WERI-Rb-1 (cell line): ENCODE measurements at places on chromosomes 1 and 21.

GRCh38 chr1:83505148-83505547 is 493.8 kb downstream of the TTLL7 start:
- DNase-seq = no peak

DNA sequence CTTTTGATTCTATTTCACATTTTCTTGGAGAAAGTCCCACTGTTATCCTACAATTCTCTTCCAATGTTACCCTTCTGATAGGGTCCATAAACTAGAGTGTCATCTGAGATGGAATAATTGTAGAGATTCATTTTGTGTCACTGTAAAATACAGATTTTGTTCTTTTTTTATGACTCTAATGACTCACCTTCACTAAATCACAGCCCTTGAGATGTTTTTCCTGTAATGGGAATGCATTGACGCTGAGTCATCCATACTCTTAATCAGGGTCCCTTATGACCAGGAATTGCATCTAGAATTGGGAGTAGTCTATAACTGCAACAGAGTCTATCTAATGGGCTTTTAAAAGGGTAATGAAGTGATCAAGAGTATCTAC is 315.5 kb downstream of the TGFB2 start:
- no peak for DNase-seq

GRCh38 chr1:43311521-43311920 is 10.7 kb downstream of the TIE1 start:
- no peak for DNase-seq

DNA sequence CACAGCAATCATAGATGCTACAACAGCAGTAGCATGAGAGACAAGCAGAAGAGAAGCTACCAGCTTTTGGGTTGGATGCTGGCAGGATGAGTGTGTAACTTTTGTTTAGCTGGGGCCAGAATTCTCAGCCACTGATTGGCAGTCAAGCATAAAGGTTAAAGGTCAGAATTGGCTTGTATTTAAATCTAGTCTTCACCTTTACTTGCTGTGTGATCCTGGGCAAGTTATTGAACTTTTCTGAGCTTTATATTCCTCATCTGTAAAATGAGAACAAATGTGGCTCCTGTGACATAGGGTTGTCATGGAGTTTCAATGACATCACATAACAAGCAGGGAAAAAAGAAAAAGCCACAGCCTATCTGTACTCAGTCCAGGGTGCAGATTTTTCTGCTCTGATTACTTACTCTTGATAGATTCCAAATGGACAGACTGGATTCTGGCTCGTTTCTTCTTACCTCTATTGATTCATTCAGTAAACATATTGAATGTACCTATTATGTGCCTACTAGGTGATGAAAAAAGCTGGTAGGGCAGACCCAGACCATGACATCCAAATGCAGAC is 2.8 kb upstream of the AZIN2 start:
- DNase-seq = no peak

DNA sequence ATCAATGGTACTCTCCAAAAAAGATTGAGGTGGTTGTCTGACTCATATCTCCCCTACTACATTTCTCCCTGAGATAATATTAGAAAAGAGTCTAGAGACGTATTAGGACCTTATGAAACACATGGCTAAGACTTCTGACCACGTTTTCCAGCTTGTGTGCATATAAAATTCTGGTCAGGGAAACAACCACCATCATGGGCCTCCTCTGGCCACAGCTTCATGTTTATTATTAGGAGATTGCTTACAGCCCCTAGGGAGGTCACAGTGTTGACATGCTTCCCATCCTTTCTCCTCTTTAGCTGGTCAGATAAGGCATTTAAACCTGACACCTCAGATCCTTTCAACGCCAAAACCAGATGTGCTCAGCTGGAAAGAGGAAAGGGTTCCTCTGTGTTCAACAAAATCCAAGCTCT is 620.2 kb downstream of the PLPP3 start:
- no peak for DNase-seq

- DNase-seq = no peak
Observed at GRCh38 chr1:95257758-95258157, 23.7 kb downstream of the RWDD3 start.

GRCh38 chr1:21652937-21653743 is 16.0 kb downstream of the RAP1GAP start:
- DNase-seq = no peak

DNA sequence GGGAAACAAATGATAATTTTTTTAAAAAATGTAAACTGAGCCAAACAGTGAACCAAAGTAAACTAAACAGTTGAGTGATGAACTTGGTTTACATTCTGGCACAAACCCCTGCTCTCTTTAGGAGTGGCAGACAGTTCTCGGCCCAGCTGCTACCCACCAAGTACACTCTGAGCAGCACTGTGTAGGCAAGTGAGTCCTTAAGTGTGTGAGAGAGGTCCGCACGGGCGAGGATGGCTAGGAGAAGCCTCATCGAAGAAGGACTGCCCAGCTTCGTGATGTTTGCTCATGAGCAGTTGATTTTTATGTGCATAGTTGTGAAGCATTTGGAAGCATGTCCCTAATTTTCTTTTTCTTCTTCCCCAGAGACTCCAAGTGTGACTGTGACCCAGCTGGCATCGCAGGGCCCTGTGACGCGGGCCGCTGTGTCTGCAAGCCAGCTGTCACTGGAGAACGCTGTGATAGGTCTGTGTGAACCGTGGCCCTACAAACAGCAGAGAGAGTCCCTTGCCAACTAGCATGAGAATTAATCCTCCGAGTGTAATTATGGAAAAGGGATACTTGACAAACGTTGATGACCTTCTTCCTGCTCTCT is 32.1 kb downstream of the LAMC2 start:
- peak; percentile 10 for DNase-seq

DNA sequence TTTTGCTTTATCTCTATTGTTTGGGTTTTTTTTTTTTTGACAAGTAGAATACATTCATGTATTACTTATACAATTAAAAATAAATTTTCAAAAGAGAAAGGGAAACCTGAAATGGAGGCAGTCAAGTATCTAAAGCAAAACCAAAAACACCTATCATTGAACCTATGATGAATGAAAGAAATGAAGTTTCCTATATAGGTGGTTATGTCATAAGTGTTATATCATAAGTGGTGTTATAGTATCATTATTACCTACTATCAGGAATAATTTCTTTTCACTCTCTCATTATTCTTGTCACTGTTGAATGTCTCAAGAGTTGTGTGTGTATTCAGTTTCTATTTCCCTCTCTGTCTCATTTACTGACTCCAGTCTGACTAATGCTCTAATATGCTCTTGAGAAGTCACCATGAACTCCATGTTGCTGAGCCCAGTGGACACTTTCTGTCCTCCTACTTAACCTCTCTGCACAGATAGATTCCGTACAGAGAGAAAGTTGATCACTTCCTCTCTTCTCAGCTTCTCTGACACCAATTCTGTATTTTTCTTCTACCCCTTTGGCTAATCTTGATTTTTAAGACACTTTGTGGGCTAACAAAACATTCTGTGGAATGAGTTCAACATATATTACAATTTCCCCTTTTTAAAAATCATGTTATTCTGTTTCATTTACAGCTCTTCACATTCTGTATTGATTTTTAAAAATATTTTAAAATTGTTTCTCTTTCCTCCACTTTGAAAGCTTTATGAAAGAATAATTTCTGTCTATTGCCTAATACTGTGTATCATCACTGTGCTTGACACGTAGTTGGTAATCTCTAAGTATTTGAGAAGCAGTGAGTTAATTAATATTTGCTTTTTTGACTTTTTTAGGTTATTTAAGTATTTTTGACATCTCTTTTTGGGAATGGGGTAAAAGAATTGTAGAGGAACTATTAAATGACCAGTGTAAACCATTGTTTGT is 50.1 kb downstream of the RASAL2 start:
- DNase-seq = no peak

GRCh38 chr1:11813021-11813420 is 7.0 kb downstream of the CLCN6 start:
- DNase-seq = no peak

DNA sequence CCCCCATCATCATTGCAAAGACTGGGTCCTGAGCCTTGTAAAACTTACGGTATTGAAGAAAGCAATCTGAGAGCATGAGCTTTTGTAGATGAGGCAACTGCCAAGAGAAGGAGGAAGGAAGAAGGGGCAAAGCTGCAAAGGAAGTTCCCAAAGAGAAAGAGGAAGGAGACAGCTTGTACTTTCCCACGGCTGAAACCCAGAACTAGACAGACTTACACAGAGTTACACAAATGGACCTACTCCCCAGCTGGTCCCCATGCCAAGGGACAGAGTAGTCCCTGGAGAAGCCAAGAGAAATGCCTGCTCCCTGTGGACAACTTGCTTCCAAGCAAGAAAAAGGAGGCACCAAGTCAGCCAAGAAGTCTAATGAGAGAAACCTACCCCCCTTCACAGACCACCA is 22.6 kb downstream of the SLC5A9 start:
- no peak for DNase-seq

DNA sequence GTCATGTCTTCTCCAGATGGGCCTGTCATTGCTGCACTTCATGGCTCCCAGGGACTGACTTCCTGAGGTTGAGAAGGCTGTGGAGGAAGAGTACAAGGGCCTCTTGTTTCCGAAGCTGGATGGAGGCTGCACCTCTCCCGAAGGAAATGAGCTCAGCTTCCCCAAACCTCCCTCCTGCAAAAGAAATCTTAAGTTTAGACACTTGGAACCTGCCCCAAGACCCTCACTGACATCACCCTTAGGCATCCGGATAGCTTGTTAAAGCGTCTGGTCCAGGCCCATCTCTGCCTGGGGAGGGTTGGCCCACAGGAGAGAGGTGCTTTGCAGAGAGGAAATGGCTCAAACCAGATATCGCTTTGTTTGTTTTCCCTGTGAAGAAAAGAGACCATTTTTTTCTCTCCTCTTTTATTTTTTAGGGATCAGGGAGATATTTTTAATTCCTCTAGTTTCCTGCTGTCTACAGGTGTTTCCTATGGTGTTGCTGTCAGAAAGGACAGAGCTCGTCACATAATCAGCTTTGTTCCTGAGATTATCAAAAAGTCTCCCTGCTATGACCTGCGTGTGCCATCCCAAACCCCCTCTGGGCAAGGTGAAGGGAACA is 25.0 kb downstream of the RCSD1 start:
- DNase-seq = no peak

DNA sequence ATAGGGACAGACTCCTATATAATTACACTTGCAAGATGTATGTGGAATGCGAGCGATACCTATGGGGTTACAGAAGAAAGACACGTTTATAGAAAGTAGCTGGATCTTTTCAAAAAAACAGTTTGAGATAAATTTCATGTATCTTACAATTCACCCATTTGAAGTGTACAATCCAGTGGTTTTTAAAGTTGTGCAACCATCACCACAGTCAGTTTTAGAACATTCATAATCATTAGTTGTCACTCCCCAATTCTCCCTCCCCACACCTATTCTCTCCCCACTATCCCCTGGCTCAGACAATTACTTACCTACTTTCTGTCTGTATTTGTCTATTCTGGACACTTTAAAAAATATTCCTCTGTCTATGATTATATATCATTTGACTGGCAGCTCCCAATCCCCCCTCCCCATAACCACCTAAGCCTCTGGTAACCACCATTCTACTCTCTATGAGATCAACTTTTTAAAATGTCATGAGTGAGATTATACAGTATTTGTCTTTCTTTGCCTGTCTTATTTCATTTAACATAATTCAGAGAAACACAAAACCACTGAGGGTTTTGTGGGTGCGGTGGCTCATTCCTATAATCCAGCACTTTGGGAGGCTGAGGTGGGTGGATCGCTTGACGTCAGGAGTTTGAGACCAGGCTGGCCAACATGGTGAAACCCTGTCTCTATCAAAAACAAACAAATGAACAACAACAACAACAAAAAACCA is 39.1 kb downstream of the MRPS6 start:
- DNase-seq = no peak

GRCh38 chr1:201486187-201486586 is 17.2 kb upstream of the PHLDA3 start:
- DNase-seq = no peak

GRCh38 chr1:43844114-43844513 is 89.5 kb upstream of the ARTN start:
- no peak for DNase-seq

DNA sequence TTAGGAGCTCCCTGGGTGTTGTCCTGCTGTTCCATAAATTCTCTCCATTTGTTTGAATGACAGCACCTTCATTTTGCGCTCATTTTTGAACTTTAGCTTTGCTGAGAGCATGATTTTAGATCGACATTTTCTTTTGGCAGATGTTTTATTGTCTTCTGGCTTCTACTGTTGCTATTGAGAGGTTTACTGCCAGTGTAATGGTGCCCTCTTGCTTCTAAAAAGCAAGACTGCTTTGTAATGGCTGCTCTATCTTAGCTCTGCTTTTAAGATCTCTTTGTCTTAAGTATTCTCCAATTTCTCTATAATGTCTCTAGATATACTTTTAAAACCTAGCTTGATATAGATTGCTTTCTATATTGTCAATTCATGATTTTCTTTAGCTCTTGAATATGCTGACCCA is 27.8 kb downstream of the THEM4 start:
- no peak for DNase-seq

DNA sequence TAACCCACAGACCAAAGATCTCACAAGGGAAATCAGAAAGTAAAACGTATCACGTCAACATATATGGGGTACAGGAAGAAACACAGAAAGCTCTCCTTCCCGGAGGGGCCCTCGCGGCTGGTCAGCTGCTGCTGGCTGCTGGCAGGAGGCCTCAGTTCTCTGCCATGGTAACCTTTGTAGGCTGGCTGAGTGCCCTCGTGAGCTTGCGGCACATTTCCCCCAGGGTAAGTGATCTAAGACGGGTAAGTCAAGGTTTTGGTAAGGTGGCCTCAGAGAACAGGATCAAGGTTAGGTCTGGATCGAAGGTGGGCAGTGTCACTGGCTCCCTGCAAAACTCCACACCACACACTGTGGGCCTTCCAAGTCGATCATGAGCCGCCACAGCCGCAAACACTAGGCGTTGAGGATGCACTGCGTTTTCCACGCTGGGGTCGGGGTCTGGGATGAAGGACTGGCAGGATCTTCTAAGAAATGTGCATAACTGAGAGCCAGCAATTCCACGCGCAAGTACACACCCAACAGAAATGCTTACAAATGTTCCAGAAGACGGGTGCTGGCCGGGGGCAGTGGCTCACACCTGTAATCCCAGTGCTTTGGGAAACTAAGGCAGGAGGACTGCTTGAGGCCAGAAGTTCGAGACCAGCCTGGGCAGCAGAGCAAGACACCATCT is 33.9 kb downstream of the WDR4 start:
- DNase-seq = peak; percentile 4

GRCh38 chr1:202213361-202214088 is 19.9 kb downstream of the LGR6 start:
- peak; percentile 95 for DNase-seq

GRCh38 chr21:45016406-45017038 is 57.9 kb upstream of the ADARB1 start:
- peak; percentile 58 for DNase-seq

GRCh38 chr1:62070384-62071011 is 124.2 kb upstream of the L1TD1 start:
- DNase-seq = no peak
